Stimulated activated CD4-positive, alpha-beta T cell treated with anti-CD3 and anti-CD28 coated beads, Interleukin-1b, Interleukin-23, amount 100 ng/mL, for 24 hours (primary cell): ENCODE measurements at places on chromosomes 5 and 9.

DNA sequence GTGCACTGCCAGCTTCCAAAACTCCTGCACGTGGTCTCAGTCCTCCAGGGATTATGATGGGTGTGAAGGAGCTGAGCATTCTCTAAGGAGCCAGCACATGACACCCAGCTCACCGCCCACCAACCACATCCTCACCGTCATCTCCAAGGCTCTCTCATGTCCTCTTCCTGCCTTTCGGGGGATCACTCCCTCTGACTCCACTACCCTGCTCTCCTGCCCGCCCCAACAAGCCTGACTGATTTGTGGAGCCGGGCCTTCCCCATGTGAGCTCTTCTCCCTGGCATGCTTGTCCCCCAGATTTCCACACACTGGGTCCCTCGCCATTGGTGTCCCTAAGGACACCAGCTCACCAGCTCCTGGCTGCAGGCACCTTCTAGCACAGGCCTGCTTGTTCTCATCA lies 1.9 kb downstream of the ABO start:
- DNase-seq: no peak

DNA sequence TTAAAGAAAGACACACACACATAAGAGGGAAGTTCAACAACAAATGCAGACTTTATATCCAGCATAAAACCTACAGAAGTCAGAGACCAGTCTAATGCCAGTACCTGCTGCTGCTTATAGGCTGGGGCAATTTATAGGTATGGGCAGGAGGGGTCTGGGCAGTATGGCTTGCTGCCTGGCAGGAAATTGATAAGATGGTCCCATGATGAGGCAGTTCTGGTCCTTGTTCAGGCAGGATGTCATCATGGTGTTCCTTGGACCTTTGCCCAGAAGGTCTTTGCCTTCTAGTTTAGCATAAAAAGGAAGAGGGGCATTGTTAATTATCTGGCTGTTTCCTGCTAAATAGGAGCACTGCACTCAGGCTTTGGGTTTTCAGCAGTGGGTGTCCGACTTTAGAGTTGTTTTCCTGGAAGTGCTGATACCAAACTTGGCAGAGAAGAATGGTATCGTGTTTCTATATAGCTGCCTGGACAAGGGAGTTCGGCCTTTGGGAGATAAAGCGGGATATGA lies 10.4 kb upstream of the PDCD1LG2 start:
- DNase-seq: no peak

DNA sequence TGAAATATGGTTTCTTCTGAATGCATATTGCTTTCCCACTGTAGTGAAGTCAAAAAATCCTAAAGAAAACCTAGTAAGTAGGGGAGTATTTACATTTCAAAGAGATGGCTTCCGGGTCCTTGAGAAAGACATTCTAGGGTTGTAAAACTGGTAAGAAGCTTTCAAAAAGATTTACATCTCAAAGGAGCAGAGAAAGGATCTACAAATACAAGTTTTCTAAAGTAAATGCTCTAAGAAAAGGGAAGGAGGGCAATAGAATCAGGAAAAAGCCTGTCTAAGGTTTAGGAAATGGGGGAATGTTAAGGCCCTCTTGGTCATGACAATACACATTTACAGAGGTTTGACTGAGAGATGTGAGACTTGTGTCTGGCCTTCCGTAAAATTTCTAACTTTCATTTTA lies 16.7 kb upstream of the TRPC7 start:
- DNase-seq: no peak

DNA sequence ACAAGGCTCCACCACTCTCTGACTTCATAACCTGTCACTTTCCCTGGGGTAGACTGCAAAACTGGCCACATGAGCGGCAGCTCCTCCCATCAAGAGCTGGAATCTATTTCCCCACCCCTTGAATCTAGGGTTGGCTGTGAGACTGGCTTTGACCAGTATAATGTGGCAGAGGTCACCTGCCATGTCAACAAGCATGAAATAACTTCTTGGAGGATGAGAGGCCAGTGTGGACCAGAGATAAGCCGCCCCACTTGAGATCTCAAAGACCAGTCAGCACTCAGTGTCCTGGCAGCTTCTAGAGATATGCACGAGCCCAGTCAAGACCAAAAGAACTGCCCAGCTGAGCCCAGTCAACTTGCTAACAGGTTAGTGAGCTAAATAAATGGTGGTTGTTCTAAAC lies 59.0 kb downstream of the MARCHF11 start:
- no peak for DNase-seq

GRCh38 chr5:147234825-147235635 lies at the start of gene STK32A:
Gene STK32A (plus strand): TSS chr5:147235026. CDS start chr5:147239635, 4,609 bp downstream.
- no peak for DNase-seq

GRCh38 chr5:2740876-2741555 lies 10.5 kb downstream of the IRX2 start:
- no peak for DNase-seq

DNA sequence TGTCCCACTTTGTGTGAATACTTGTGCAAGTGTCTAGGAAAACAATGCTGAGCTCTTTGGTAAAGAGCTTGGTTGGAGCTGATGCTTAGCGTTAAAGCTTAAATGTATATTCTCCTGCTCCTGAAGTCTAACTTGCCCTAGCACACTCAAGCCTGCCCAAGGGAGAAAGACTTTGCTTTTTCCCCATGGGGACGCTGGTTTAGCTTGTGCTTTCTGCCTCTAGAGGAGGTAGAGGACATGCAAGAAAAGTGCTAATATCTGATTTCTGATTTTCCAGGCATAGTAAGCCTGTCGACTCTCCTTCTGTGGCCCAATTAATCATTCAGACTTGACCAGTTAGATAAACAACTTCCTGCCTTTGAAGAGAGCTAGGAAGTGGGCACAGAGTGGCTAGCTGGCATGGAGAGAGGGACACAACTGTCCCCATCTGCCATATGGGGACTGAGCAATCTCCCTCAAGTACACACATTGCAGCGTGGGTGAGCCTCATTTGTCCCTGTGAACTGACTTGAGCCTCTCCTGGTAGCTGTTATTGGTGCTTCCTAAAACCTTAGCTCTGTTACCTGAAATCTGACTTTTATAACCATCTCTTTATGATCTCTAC lies 348.4 kb downstream of the BRINP1 start:
- no peak for DNase-seq

DNA sequence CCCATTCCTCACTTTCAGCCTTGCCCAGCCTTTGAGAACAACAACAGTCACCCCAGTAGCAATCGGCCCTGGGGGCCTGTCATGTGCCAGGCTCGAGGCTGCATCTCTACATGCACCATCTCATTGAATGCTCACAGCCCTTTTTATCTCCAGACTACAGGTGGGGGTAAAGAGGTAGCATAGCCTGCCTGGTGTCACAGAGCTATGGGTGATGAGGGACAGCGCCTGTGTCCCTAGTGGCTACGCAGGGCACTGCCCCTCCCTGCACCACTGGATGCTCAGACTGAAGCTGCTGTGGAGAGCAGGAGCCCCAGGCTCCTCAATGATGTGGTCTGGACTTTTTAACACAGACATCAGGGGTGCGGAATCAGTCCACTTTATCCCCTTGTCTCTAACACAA lies 2.8 kb downstream of the CAMK2A start:
- DNase-seq: no peak

- no peak for DNase-seq
Observed at GRCh38 chr5:79261897-79262296, 26.0 kb downstream of the JMY start.

- DNase-seq: no peak
Observed at GRCh38 chr5:135822959-135823358, 11.5 kb upstream of the SLC25A48 start.

DNA sequence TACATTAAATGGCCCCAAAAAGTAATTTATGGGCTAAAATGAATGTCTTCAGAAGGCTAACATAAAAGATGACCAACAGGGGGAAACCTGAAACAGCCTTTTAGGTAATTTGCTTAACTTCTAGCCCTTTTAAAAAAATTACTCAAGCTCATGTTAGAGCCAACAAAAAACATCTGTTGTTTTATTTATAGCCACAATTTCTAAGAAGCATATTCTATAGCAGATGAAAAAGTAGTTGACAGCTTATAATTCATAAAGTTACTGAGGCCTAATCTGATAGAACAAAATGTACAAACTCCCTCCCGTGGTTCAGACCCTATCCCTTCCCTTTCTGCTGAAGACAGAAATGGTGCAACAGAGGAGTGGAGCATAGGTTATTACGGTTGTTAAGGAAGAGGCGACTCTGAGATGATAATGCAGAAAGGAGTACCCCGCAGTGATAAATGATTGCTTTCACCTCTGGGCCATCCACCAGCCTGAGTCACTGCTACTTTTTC lies 46.1 kb downstream of the PIK3R1 start:
- DNase-seq: no peak

DNA sequence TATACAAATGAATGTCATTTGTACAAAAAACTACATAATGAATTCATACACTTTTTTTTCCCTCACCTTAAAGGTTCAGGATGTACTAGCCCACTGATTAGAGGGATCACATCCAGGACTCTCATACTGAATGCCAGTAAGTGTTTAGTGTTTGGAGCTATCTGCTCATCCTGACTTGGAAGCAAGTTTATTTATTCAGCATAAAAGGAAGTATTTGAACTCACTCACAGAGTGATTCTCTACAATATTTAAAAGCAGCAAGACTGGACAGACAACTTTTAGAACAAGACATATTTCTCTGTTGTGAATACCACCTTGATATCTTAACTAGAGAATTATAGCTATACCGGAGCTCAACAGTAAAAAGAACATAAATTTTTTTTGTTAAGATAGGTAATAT lies 14.8 kb upstream of the IQGAP2 start:
- DNase-seq: no peak

GRCh38 chr9:120377268-120378159 lies 202.5 kb downstream of the CDK5RAP2 start:
- DNase-seq: no peak

DNA sequence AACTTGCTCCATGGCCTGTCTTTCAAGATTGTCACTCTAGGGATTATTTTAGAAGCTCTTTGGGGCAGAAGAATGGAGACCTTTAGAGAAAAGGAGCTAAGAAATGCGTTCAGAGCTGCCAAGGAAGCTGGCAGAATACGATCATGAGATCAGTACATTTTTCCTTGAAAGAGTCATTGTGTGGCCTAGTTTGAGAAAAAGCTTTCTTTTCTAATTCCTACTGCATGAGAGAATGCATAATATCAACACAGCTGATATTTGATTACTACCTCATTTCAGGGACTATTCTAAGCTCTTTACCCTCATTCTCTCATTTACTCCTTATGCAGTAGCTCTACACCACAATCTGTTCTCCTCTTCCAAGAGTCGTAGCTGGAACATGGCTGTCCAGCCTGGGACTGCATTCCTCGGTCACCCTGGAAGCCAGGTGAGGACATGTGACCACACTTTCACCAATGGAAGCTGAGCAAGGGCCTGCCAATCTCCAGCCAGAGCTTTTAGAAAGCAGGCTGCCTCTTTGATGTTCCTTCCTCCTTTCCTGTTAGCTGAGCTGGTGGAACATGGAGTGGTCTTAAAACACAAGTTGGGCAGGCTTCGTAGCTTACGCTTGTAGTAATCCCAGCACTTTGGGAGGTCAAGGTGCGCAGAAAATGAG lies 99.3 kb upstream of the LHFPL2 start:
- no peak for DNase-seq

DNA sequence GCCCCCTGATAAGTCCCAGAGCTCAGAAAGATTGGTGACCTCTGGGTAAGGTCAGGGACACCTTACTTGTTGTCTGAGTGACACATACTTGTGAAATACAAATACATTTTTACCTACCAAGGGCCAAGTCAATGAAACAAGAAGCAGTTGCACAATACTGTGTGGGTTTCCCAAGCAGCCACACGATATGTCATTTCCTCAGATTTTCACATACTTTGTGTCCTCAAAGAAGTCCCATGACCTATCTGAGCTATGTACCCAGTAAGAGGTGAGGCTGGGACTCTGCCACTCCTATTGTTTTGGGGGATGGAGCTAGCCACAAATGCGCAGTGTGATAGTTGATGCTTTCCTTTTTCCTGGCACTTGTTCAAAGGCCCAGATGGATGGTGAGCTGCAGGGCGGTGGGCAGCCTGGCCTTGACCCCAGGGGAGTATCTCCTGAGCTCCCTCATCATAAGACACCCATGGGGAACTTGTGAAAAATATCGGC lies 4.8 kb upstream of the SLC25A51 start:
- DNase-seq: no peak

DNA sequence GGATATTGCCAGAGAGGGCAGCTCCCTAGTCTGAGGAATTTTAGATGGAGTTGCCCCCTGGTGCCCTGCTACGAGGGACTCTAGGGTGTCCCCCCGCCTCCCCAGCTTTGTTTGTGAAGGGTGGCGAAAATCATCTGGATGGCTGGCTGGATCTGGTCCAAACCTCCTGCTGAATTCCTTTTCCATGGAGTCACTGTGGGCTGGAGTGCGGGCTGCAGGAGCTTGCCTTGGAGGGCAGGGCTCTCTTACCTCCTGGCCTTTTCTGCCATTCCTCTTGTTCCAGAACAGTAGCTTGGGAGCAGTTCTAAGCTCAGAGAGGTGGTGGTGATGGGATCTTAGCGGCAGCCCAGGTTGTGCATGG lies 2.1 kb downstream of the SYNPO start:
- DNase-seq: no peak

GRCh38 chr5:176770431-176770830 lies 39.9 kb upstream of the UNC5A start:
- DNase-seq: no peak

DNA sequence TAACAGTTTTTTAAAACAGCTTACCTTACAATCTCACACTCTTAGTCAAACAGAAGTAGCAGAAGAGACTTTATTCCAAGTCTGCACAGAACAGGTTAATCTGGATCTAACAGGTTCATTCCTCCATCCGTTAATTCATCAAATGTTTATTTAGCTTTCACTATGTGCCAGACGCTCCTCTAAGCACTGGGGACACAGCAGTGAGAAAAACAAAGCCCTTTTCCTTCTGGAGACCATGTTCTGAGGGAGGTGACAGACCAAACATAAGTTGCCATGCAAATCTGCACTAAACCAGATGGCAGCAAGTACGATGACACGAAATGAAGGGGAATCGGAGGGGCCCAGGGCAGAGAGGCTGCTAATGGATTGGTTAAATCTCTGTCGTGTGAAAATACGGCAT lies 17.1 kb upstream of the GLIPR2 start:
- no peak for DNase-seq

DNA sequence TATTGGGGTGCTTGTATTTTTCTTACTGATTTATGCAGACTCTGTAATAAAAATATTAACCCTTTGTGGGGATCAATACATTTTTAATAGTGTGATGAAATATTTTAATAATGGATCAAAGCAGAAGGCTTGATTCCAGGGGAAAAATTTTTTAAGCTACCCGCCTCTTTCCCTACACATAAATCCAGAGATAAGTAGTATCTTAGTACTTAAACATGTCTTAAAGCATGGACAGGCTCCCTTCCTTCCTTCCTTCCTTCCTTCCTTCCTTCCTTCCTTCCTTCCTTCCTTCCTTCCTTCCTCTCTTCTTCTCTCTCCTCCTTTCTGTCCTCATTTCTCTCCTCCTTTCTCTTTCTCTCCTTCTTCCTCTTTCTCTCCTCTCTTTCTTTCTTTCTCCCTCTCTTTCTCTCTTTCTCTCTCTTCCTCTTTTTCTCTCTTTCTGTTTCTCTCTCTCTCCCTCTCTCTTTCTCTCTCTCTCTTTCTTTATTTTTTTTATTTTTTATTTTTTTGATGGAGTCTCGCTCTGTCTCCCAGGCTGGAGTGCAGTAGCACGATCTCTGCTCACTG lies 78.0 kb upstream of the SPRY4 start:
- no peak for DNase-seq
